ENCODE measurements at places on chromosomes 2 and 18.

DNA sequence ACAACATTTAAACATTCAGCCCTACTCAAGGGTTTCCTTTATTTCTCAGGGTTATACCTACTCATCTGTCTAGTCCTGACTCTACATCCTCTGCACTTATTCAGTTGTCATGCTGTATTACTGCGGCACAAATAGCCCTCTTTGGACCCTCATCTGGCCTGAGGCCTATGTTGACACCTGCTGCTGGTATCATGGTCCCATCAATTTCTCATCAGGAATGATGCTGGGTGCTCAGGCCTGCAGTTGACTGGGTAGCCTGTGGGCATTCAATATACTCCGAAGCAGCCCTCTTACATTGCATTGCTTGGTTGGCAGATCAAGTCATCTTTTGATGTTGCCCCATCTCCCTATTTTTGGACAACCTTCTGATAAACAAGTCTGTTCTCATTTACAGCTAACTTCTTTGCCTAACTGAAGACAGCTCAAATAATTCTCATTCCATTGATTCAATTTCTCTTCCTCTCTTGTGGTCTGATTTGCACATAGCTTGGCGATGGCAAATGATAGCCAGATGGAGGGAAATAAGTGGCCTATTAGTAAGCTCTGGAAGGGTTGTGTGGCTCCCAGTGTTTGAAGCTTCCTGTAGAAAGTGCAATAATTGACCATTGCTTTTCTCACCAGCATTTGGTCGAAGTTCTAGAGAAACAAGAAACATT, 19.1 kb upstream of the MC4R start:
- no peak for DNase-seq

GRCh38 chr2:20447437-20448245, 767 bp downstream of the RHOB start:
- DNase-seq, result no peak

DNA sequence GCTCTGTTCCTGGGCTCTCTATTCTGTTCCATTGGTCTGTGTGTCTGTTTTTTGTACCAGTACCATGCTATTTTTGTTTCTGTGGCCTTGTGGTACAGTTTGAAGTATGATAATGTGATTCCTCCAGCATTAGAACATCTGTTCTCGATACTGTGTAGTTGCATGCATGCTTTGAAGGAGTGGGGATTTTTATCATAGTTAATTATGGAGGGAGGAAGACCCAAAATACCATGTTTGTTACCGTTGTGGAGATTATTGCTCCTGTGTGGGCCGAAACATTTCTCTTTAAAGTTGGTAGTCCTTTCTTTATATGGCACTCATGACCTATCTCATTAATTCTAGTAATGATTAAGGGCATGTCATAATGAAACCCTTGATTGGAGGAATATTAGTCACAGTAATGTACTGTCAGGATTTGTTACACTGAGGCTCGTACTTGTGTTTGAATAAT, 87.6 kb downstream of the TTC27 start:
- no peak for DNase-seq

DNA sequence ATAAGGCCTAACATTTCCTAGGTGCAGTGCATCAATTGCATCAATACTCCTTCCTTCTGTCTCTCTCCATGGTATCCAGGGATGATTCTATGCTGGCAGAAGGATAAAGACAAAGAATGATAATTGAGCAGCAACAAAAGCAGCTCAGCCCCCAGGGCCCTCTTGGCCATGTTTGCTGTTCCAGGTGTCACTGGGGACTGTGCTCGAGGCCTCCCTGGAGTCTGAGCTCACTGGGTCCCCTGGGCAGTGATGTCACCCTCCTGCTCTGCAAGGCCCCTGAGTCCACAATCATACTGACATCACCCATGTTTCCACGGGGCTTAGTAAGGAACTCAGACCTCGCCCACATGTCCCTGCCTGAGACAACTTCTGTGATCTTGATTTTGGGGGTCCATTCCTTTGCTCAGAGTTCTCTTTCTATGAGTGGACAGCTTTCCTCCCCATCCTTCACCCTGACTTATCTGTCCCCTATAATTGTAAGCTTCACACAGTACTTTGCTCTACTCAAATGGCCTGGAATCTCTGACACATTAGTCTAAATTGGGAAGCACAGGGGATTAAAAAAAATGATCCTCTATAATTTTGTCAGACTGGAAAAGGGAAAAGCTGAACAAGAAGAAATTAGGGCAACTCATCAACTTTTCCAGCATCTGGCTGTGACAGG, 15.8 kb upstream of the EXOC6B start:
- DNase-seq, result no peak

- no peak for DNase-seq
Observed at GRCh38 chr2:184444623-184445223, 153.6 kb upstream of the ZNF804A start.

GRCh38 chr2:27212626-27213471, 781 bp upstream of the SLC5A6 start:
- no peak for DNase-seq

GRCh38 chr2:227706859-227707258, 11.0 kb downstream of the SLC19A3 start:
- no peak for DNase-seq

DNA sequence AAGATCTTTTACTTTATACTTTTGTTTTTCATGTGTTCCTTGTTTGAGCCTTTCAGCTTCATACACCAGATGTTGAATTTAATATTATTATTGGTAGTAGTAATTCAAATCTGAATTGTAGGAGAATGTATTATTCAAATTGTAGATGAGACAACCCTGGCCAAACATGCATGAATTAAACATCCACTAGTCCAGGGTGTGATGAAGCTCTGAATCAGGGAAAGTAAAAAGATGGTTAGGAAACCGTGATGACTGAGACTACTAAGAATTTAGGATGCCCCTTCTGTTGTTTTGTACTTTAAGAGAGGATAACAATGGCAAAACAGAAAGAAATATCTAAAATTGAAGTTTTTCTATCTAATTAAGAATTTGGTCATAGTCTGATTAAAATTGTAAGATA, 227.8 kb upstream of the CDH2 start:
- no peak for DNase-seq

- DNase-seq, result no peak
Observed at GRCh38 chr2:43425659-43426058, 170.2 kb downstream of the THADA start.

GRCh38 chr2:152120430-152120829, 21.6 kb upstream of the CACNB4 start:
- DNase-seq, result no peak

DNA sequence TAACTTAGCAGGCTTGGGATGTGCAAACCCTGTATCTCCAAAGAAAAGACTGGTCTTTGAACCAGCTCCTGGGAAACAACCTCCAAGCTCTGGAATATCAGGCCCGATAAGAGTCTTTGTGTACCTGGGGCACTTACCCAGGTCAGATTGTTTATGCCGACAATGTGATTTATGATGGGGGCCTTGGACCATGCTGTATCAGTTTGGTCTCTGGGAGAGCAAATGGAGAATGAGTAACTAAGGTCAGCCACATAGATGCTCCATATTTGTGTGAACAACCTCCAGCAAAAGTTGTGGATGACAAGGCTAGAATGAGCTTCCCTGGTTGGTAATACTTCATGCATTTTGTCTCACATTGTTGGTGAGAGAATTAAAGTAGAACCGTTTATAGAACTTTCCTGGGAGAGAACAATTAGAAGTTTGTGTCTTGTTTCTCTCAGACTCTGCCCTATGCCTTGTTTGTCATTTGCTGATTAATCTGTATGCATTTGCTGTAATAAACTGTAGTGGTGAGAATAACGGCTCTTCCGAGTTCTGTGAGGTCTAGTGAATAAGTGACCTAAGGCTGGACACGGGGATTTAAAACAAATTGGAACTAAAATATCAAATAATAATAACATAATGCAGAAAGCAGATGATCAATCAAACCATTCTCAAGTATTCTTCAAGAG, 259.1 kb downstream of the XIRP2 start:
- DNase-seq, result no peak

DNA sequence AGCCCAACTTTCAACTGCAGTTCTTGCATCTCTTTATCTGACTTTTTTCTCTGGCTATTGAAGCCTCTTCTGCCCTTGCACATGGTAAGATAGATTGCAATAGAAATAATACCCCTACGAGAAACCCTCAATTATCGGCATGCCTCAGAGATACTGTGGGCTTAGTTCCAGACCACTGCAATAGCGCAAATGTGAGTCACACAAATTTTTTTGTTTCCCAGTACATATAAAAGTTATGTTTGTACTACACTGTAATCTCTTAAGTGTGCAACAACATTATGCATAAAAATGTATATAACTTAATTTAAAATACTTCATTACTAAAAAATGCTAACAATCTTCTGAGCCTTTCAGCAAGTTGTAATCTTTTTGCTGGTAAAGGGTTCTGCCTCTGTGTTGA, 124.7 kb downstream of the PDE1A start:
- no peak for DNase-seq
